ENCODE measurements at places on chromosomes 6 and 20.

DNA sequence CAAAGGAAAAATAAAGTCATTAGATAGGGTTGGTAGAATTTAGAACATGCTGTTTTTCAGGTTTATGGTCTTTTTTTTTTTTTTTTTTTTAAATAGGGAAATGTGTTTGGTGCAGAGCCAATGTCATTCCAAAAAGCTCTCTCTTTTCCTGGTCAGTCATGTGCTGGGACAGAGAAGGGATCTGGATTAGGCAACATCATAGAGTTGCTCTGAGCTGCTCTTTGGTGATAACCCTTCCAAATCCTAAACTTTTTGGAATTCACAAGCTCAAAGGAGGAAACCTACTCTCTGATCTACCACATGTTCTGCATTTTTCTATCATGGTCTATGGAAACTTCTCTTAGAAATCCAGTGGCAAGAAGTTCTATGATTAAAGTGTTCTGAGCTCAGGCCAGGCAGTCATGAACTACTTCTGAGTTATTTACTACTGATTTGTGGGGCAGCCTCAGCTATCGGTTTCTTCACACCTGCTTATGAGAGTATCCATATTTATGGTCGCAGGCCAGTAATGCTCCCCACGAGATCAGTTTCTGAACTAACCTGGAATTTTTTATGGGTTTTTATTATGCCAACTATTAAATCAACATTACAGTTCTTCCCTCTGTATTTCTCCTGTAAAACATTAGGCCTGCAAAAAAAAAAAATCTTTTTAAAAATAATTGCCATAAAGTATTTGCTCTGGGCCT is 4.8 kb downstream of the EDN1 start:
- DNase-seq, result no peak

DNA sequence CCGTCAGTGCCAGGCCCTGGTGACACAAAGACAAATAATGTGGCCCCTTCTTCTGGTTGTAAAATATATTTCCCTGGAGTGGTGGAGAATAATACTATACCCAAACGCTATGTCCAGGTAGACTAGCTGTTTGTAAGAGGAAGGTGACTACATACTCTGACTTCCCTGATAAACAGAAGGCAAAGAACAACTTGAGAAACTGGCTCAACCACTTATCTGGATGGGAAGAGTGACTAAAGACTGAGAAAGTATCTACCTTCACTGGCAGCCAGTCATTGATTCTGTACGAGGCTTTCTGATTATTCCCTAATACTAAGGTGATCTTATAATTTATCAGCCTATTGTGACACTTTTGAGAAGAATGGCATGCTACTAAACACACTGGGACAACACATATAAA is 569.7 kb downstream of the EPHA7 start:
- no peak for DNase-seq

DNA sequence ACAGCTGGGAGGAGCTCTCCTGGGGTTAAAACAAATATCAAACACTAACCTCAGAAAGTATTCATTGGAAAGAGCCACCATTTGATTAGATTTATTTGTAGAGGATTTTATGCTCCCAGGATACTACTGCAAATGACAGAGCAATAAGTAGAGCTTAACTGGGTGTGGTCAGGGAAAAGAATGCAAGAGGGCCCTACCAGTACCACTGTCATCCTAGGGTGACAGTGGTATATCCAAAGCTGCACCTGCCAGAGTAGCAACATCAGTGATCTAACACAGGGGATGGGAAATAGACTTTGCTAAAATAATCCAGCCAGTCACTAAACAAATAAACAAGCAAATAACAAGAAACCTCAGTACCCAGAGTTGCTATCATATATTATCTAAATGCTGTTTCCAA is 29.7 kb downstream of the ERGIC3 start:
- no peak for DNase-seq

DNA sequence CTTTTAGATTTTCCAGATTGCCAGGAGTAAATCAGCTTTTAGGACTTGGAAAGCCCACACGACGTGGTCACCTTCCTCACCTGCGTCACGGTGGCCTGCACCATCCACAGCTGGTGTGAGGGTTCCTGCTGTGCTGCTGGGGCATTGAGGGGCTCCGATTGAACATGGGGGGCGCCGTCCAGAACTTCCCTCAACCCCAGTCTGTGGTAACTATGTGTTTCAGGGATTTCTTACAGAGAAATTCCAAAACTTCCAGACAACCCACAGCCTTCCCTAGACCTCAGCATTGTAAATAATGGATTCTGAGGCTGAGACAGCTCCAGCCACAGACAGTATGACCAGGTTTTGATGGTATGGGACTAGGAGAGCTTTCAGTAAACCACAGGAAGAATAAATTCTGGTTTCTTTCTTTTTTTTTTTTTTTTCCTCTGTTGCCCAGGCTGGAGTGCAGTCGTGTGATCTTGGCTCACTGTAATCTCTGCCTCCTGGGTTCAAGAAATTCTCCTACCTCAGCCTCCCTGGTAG is 46.7 kb upstream of the IRF4 start:
- no peak for DNase-seq

GRCh38 chr6:44058617-44059358 is 68.5 kb downstream of the MRPL14 start:
- DNase-seq, result no peak

- DNase-seq, result no peak
Observed at GRCh38 chr20:34986311-34987287, 30.9 kb downstream of the MYH7B start.

GRCh38 chr20:61635721-61636455 is 383.8 kb downstream of the CDH4 start:
- no peak for DNase-seq

DNA sequence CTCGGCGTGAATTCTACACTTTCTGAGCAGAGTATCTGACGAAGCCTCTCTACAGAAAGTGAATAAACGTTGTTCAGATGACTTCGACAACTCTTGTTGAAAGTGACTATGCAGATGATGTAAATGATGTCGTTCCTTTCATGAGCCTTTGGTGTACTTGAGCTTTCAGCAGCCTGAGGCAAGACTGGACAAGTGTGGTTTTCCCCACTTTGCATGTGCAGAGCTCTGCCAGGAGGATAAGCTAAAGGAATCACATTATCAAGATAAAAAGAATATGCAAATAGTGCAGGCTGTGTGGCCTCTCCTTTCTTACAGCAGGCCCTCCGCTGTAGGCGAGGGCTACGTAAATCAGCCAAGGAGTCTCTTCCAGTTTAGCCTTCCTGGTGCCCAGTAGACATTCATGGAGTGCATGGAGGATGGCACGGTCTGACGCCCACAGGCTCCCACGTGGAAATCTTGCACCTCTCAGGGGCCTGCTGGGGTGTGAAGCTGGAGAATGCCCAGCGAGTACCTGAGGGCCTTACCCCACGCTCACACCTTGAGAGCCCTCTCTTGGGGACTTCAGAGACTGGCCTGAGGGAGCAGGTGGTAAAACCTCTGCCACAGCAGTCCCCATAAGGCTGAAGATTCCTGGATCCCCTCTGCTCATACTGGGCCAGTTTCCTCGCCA is 54.9 kb downstream of the RPP40 start:
- DNase-seq, result no peak

- no peak for DNase-seq
Observed at GRCh38 chr20:45060294-45060693, 40.6 kb downstream of the KCNS1 start.

DNA sequence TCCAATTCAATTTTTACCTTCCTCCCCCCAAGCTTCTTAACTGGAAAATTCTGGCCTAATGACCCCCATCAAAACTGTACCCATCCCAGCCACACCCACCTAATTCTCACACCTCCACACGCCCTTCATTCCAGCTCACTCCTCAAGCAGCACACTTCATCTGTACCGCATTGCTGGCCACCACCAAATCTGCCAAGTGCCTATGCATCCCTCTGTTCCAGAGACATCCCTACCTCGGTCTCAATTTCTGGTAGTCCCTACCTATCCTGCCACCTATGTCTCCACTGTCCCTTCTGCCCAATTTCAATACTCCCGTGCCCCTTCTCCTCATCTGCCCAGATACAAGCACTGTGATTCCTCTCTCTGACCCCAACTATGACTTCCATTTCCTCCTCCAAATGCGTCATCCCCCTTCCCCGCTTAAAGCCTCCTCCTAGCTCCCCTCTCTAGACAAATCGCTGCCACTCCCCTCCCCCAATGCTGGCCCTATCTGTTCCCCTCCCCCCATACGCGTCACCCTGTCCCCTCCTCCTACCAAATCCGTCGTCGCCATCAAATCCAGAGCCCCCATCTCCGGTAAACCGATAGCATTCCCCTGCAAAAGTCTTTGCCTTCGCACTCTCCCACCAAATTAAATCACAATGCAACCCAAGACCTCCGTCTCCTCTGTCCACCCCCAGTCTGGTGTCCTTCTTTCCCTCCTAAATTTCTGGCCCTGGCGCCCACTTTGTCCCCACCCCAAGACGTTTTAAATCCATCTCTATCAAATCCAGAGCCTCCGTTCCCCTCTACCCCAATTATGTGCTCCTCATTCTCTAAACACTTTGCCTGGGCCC is 1.2 kb downstream of the MTCH1 start:
- DNase-seq, result no peak

DNA sequence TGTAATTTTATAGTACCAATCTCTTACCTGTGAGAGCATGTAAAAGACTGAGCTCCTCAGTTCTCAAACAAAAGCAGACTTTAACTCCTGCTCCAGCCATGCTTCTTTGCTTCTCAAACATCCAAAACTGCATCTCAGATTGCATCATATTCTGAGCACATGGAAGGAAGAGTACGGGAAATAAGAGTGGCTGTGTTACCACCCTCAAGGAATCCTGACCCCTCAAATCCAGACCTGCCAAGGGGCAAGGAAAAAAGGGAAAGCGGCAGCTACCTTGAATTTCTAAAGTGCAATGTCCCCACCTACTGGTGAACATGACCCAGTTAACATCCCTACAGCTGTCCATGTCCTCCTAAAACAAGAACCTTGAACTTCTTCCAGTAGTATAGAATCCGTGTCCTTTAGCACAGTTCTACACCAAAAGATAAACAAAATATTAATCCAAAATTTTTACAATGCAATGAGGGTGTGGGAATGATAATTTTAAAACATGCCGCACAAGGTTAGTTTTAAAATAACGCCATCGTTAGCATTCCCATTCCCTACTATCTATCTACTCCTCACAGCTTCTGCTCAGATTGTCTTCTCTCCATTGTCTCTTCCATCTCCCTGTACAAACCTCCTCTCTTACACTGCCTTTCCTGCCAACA is 34.1 kb upstream of the HLA-DQB1 start:
- peak; percentile 67 for DNase-seq

DNA sequence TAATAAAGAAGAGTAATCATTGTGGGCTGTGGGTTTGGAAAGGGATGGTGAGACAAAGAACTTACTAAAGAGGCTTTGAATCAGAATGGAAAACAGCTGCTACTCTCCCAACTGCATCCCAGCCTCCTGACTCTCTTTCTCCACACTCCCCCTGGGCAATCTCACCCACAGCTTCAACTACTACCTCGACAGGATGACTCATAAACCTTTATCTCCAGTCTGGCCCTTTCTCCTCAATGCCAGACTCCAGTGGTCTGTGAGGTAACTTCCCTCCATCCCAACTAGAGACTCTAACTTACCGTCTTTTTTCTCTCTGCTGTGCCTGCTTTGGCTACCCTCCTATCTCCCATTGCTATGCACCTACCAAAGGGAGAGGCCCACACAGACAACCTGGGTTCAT is 135.3 kb upstream of the RREB1 start:
- no peak for DNase-seq

GRCh38 chr20:41830702-41831101 is 212.5 kb upstream of the CHD6 start:
- DNase-seq, result peak; percentile 10

GRCh38 chr6:150696190-150696589 is 96.5 kb downstream of the PLEKHG1 start:
- no peak for DNase-seq

- DNase-seq, result no peak
Observed at GRCh38 chr6:75489025-75489424, 4.6 kb downstream of the FILIP1 start.

GRCh38 chr6:8707956-8708772 is 272.8 kb upstream of the SLC35B3 start:
- peak; percentile 31 for DNase-seq

- DNase-seq, result no peak
Observed at GRCh38 chr6:26017632-26017966, 55.0 kb downstream of the TRIM38 start.

DNA sequence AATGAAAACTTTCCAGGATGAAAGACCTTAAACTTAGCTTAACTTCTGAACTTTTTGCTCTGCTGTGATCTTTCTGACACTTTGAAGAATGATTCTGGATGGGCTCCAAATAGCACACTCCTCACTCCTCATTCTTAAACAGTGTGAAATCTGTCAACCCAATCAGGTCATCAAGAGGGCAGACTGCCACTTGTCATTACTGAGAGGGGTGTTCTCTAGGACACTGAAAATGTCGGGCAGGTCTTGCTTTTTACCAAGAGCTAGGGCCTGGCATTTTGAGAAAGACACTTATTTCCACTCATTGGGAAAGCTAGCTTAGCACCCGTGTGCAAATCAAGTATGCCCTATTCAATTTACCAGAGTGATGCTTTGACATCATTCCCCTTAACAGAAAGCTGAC is 122.2 kb downstream of the MTFR2 start:
- no peak for DNase-seq

- no peak for DNase-seq
Observed at GRCh38 chr20:24990810-24991252, 1.7 kb downstream of the APMAP start.

DNA sequence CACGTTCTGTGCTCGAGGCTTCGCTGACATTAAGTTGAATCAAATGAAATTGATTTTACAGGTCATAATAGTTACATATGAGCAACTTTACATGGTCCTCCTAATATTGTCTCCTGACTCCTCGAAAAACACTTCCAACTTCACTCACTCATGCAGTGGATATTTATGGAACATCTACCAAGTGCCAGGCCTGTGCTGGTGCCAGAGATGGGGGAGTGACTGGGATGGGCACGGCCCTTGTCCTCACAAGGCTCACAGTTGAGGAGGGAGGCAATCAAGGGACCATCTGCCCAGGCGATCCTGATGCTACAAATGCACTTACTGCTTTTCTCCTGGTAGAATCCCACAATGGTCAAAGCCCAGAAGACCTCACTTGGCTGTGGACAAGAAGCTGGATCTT is 426.4 kb downstream of the PREX1 start:
- no peak for DNase-seq

GRCh38 chr6:156698239-156699016 is 78.8 kb upstream of the ARID1B start:
- peak; percentile 95 for DNase-seq

DNA sequence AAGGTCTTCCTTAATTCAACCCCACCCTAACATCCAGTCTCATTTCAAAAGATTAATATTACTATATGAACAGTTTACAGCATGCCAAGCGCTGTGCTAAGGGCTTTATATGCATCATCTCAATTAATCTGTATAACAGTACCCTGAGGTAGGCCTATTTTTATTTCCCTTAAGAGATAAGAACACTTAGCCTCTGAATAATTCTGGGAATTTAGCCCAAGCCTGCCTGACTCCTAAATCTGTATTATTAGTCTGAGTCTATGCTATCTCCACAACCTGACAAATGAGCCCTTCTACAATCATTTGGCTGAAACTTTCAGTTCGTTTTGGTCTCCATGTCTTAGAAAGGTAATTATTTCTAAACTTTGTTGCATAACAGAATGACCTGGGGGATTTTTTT is 77.7 kb upstream of the SAMD5 start:
- no peak for DNase-seq

- no peak for DNase-seq
Observed at GRCh38 chr6:72552938-72553337, 68.9 kb upstream of the KCNQ5 start.
